ENCODE measurements at places on chromosomes 1 and 21.
A peak's percentile ranks its signal among the peaks of the same experiment; 100 is the strongest.

DNA sequence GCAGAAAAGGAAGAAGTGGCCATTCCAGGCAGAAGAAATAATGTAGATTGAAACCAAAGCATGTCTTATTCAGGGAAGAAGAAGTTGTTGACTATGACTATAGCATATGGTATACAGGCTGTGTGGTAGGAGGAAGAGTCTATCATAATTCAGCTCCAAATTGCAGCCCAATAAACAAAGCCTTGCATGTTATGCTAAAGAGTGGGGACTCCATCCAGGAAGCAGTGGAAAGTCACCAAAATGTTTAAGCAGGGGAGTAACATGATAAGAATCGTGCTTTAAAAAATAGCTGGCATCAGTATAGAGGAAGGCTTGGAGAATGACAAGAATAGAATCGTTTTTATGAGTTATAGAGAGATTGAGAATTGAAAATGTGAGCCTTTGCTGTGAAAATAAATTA, 213.3 kb upstream of the ADGRL2 start:
- DNase-seq, result no peak

DNA sequence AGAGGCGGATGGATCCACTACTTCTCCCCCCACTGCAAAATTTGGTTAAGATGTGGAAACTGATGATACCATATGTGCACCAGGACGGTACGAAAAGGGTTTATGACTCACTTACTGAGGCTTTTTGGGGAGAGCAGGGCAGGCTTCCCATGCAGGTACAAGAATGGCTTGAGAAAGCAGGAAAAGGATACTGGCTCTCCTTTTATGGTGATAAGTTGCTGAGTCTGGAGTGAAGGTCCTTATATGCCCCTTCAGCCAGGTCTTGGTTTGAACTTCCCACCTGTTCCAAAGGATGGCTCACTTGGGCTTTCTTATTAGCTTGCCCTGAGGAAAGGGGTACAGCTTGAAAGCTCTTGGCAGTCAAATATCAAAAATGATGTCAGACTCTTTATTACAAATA, 23.1 kb downstream of the MPZL1 start:
- DNase-seq, result no peak

DNA sequence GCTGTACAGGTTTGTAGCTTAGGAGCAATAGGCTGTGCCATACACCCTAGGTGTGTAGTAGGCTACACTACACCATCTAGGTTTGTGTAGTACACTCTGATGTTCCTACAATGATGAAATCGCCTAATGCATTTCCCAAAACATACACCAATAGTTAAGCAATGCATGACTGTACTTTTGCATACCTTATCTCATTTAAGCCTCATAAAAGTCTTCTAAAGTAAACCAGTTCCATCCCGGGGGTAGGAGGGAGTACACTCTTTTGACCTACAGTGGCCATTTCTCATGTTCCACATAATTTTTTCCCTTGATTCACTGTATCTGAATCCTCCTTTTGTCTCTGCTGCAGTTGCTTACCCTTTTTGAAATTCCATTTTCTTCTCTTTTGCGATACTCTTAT, 12.2 kb downstream of the TRMT13 start:
- no peak for DNase-seq

GRCh38 chr1:235067396-235068157, 61.1 kb downstream of the TOMM20 start:
- DNase-seq, result no peak

- no peak for DNase-seq
Measured at GRCh38 chr1:194215448-194215847, 1029.0 kb upstream of the B3GALT2 start.

DNA sequence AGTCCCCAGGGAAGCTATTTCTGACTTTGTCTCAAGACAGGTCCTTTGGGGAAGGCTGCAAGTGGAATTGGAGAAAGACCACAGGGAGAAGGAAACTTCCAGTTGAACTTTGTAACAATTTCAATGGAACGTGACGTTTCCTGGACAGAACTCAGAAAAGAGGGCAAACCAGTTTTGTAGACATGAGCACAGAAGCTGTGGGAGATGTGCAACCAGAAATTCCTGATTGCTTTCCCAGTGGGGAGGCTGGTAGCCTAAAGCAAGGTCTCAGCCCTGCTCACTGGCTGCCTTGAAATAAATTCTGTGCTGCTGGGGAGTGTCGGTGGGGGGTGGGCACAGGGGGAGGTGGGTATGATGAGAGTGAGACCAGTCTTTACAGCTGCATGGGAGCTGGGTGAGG, 1206.7 kb upstream of the ADGRL2 start:
- DNase-seq, result no peak

DNA sequence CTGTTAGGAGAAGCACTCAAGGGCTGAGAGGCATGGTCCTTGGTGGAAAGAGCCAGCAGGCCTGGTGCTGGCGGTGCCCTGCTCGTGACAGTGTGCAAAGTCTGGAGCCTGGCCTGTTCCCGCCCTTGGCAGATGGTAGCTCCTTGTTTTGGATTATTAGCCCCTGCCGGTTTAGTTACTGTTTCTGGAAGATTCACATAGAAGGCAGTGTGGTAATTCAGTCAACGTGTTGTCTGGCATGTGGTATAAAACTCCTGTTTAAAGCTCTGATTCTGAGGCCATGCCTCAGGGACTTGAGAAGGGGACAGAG, 6.8 kb downstream of the PKNOX1 start:
- no peak for DNase-seq

DNA sequence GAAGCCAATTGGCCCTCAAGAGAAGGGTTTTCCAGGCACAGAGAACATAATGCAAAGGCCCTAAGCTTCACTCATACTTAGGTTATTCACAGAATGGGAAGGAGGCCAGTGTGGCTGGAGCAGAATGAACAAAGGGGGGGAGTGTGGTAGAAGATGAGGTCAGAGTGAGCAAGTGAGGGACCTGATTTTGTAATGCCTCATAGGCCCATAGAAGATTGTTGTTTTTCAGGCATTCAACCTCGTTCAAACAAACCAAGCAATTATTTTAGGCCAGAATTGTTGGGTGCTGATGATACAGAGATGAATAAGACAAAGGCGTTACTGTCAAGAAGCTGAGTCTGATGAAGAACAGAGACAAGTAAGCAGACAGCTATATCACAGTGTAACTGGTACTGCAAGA, 54.5 kb upstream of the RAP1A start:
- DNase-seq, result peak; percentile 57

GRCh38 chr1:44831516-44831915, 11.5 kb downstream of the PTCH2 start:
- no peak for DNase-seq

- no peak for DNase-seq
Measured at GRCh38 chr1:31786366-31787060, 22.4 kb upstream of the ADGRB2 start.

- DNase-seq, result no peak
Measured at GRCh38 chr1:212951126-212951946, 995 bp downstream of the VASH2 start.

DNA sequence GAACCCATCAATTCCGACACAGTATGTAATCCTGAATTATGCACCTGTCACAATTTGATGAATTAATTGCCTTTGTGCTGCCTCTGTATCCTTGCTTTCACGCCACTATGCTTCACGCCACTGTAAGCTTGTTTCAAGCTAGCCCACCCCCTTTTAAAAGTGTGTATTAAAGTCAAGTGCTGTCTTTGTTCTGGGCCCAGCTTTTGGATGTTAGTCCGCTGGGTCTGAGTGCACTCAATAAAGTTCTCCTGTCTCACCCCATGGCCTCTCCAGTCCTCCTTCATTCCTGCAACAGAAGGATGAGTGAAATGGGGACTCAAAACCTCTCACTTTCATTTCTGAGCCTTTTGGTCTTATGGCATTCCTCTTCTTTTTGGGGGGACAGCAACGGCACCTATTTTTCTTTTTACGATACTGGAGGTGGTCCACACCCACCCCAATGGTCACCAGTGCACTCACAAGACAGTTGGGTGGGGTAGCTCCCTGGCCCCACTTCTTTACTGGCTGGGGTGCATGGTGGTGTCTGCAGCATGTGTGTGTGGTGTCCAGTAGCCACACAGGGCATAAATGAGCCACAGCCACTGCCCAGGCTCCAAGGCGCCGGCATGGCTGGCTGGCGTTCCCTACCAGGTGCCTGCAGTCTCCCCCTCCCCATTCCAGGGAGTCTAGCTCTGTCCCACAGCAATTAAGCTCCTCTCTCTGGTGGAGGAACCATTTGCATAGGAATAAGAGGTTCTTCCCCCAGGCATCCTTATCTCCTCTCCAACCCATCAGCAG, 1.8 kb downstream of the THEM4 start:
- DNase-seq, result no peak

DNA sequence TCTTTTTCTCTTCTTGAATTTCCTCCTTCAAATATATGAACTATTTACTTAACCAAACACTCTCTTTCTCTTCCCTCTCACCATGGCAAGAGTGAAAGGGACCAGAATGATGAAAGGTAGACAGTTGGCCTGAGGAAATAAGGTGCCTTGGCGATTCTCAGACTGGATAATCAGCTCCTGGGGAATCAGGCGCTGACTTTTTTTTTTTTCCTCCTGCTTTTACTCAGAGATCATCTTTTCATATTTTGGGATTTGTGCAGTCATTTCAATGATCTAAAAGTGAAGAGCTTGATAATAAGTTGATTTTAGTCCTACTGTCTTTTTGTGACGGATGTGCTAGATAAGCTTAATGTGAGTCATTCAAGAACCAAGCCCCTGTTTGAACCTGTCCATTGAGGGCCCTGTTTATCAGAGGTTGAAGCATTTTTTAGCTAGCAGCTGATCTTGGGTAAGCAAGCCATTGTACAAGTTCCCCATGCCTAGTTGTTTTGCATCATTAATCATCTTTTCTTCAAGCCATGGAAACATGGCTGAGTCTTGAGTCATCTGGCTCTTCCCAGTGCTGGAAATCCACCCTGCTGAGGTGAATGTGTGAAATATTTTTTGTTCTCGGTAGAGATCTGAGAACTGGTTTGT, 40.8 kb downstream of the ITSN1 start:
- DNase-seq, result no peak

GRCh38 chr1:147185432-147185831, 13.2 kb upstream of the PRKAB2 start:
- DNase-seq, result no peak

DNA sequence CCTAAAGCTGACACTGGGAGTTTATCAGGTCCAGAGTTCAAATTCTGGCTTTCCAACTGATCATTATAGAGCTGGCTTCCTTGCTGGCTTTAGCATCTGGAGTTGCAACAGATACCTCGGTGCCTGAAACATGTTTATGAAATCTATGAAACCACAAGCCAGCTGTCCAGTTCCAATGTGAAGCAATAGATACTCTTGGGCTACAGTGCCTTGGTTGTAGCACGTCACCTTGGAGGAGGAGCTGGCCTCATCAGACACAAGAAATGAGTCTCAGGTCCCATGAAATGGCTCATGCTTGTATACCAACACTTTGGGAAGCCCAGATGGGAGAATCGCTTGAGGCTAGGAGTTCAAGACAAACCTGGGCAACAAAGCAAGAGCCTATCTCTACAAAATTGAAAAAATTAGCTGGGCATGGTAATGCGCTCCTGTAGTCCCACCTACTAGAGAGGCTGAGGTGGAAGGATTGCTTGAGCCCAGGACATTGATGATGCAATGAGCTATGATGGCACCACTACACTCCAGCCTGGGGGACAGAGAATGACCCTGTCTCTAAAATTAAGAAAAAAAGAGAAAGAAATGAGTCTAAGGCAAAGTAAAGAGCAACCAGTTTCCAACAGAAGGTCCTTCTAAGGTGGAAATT, 132.5 kb upstream of the ZNF648 start:
- no peak for DNase-seq

- no peak for DNase-seq
Measured at GRCh38 chr1:27435566-27436203, 43.3 kb downstream of the GPR3 start.

- DNase-seq, result no peak
Measured at GRCh38 chr1:232667778-232668165, 37.8 kb upstream of the SIPA1L2 start.

DNA sequence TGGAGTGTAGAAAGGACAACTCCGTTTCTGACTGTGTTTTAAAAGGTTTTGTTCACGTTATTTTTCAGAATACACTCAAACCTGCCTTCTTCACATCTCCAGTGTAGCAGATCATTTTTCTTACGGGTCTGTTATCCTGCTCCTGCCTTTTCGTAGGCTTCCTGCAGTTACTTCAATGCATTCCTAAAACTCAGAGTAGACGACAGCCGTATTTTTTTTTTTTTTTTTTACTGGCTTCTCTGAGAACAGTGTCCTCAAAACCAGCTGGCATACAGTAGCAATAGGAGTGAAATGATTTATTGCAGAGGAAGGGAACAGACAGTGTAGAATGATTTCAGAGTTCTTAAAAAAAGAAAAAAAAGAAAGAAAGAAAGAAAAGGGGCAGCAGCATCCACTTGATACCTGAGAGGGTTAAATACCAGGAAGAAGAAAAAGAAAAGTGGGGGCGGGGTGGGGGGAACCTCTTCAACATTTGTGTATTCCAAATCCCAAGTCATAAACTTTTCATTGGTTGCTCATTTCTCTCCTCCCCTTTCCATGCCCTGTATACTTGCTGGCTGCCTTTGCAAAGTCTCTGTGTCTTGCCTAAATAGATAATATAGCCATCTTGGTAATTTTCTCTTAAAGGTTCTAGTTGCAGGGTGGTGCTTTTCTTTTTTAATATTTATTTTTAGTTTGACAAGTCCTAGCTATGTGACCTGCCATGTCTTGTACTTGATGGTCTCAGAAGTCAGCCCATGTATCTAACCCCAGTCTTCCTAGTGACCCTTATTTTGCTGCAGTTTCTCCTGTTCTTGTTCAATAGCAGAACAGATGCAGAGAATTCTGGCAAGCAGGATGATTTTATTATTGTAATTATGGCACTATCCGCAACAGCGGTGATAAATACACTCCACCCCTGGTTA, 2.8 kb downstream of the TGFB2 start:
- no peak for DNase-seq

- no peak for DNase-seq
Measured at GRCh38 chr1:15220825-15221431, 26.1 kb upstream of the FHAD1 start.

GRCh38 chr21:38341546-38342012, 84.8 kb downstream of the KCNJ15 start:
- no peak for DNase-seq

DNA sequence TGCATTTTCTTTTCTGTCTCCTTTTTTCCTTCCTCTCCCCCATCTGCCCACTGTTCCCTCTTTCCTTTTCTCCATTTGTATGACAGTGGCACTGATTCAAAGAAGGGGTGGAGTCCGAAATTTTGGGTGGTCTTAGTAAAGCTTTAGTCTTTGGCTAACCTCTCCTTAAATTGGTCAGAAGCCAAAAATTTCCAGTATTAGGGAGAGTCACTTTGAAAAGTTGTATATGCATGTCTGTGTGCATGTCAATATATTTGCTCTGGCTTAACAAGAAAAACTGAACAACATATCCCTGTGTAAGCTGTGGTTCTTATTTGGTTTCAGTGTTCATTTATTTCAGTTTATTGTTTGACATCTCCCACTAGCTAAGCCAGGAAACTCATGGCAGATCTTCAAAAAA, 314.8 kb upstream of the CXADR start:
- DNase-seq, result no peak

GRCh38 chr1:90945287-90945686, 76.5 kb downstream of the ZNF644 start:
- DNase-seq, result no peak

Data from hippocampal formation (tissue), 2 donors.